Stimulated activated CD8-positive, alpha-beta memory T cell treated with anti-CD3 and anti-CD28 coated beads, Interleukin-2, amount 100 ng/mL, for 1 hour (primary cell): ENCODE measurements at places on chromosomes 7 and 10.

DNA sequence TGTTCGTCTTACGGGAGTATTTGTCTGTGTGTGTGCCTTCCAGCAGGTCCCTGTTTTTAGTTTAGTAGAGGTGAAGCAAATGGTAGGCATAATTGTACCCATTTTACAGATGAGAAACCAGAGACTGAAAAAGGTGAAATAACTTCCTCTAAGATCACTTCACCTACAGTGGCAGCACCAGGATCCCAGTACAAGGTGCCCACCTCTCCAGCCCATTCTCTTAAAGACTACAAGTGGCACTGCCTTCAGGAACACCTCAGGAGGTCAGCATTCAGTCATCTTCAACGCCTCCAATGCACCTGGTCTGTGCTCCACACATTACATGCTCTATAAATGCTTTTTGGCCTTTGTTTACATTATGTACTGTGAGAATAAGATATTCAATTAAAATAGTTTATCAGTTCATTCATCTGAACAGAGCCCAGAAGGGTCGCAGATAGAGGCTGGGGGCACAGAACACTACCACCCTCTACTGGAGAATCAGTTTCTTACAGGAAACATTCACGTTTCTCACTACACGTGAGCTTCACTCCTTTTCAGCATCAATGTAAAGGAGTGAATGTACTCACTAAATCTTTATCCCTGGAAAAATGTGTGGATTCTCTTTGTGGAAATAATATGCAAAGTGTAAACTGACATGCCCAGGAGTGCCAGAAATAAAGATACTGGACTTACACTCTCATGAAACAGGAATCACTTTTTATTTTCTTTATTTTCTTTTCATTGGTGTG, 45.5 kb upstream of the ABLIM1 start:
- no peak for DNase-seq

DNA sequence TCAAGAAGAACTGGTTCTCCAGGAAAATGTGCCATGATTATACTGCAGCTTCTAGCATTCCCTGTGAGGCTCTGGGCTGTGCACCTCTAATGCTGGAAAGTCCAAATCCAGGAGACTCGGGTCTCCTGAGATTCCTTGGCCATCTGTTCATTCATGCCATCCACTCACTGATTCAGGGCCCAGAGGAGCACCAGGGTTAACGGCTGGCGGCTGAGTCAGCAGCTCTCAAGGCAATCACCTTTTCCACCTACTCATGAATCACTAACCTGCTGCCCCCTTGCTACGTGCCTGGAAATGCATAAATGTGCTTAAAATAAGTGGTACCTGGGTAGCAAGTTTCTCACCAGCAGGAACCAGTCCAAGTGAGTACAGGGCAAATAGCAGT, 132.7 kb downstream of the KCNMA1 start:
- DNase-seq, result no peak

GRCh38 chr10:101222683-101223273, 6.5 kb downstream of the LBX1 start:
- no peak for DNase-seq

GRCh38 chr7:108604307-108605077, 34.8 kb downstream of the DNAJB9 start:
- no peak for DNase-seq

GRCh38 chr10:106500041-106500924, 664.2 kb downstream of the SORCS1 start:
- no peak for DNase-seq

DNA sequence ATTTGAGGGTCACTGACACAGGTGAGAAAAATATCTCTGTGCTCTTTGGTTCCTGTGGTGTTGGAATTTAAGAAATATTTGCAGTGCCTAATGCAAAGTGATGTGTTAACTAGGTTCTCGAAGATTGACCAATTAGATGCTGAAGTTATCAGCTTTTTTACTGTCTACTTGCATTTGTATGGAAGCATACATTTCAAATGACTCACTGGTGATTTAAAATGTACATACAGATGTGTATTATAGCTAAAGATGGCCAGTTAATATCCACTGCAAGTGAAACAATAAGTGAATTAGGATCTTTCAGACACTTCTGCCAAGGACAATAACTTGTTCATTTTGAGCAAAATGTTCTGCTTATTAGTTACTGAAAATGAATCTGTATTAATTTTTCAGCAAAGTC, 205.0 kb downstream of the FANK1 start:
- no peak for DNase-seq

DNA sequence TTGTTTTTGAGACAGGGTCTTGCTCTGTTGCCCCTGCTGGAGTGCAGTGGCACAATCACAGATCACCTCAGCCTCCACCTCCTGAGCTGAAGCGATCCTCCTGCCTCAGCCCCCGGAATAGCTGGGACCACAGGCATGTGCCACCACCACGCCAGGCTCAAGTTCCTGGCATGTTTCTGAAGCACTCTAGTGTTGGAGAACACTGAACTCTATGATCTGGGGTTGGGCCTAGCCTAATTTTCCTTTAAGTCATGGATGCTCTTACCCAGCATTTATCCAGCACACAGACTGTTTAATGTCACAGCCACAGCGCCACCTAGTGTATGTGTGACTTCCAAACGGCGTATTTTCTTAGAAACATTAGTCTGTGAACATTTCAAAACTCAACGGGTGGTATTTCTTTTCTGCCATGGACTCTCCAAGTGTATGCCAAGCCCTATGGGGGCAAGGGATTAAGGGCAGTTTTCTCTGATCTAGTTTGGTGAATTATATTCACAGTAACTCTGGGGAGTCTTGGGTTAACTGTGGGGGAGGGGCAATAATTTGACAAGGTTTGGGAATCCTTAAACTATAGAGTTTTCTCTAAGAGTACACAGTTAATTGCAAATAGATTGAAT, 91.8 kb downstream of the CREM start:
- DNase-seq, result peak; percentile 60

DNA sequence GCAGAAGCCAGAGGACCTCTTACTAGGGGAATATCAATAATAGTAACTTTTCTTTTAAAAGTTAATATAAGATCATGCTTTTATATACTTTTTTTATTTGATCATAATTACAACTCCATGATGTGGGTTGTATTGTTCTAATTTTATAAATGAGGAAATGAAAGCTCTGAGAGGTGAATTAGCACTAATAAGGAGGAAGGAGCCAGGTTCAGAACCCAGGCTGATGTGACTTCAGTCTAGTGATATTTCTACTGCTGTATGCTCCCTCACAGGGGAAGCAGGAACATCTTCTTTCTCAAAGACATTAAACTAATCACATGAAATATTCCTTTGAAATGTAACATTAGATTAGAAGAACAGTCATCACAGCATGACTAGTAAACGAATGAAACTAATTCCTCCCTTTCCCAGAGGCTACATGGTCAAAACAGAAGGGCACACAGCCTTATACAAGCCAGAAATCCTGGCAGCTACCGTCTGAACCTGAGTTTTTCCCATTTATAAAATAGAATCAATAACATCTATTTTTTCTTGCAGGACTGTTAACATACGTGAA, 81.4 kb upstream of the GJD4 start:
- DNase-seq, result no peak

GRCh38 chr7:106313966-106314365, 29.2 kb upstream of the NAMPT start:
- no peak for DNase-seq

DNA sequence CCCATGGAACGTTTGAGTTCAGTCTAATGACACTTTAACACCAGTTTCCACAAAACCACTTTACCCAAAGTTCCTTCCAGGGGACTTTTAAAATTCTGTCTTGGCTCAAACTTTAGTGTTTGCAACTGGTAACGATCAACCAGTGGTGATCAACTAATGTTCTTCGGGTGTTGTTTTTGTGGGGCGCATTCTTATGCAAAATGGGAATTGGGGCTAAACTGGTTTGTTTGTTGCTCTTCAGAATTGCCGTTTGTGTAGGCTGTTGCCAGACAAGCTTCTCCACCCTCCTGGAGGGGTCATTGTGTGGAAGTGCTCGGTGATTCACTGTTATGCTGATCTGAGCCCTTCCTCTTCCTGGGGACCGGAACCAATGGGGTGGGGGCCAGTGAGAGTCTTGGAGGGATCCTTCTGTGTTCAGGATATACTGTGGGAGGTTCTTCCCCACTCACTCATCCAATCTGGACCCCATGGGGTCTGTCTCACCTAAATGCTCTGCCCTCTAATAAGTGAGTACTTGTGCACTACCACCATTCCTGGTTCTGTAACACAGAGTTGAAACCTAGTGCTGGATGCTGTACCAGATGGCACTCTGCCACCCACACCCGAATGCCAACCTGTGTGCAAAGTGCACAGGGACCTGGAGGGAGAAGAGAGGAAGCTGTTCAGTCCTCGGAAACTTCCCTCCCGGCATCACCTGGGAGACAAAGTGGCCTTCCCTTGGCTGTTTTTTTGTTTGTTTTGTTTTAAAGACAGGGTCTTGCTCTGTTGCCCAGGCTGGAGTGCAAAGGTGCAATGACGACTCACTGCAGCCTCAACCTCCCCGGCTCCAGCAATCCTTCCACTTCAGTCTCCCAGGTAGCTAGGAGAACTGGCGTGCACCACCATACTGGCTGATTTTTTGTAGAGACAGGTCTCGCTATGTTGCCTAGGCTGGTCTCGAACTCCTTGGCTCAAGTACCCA, 2.1 kb downstream of the NFE2L3 start:
- no peak for DNase-seq

GRCh38 chr10:11886851-11887250, 63.7 kb downstream of the PROSER2 start:
- DNase-seq, result no peak

DNA sequence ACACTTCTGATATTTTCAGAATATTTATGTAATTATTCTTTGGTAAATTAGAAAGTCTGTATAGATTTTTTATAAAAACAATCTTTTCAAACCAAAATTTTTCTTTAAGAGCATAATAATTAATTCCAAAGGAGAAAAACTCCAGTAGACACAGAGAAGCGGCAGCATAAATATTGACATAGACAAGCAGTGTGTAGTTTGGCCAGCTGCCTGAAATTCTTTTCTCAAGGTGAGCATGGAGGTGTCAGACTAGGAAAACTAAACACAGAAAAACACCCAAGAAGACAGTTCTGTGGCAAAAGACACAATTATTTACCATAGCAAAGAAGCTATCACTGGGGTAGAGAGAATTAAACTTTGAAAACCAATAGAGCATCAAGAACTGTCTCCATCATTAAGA, 82.4 kb downstream of the KLF6 start:
- DNase-seq, result no peak

- no peak for DNase-seq
Observed at GRCh38 chr10:30818010-30818660, 188.6 kb upstream of the LYZL2 start.

GRCh38 chr10:93293999-93294398, 188.1 kb downstream of the MYOF start:
- DNase-seq, result no peak

- no peak for DNase-seq
Observed at GRCh38 chr7:69173341-69173740, 424.9 kb upstream of the AUTS2 start.

DNA sequence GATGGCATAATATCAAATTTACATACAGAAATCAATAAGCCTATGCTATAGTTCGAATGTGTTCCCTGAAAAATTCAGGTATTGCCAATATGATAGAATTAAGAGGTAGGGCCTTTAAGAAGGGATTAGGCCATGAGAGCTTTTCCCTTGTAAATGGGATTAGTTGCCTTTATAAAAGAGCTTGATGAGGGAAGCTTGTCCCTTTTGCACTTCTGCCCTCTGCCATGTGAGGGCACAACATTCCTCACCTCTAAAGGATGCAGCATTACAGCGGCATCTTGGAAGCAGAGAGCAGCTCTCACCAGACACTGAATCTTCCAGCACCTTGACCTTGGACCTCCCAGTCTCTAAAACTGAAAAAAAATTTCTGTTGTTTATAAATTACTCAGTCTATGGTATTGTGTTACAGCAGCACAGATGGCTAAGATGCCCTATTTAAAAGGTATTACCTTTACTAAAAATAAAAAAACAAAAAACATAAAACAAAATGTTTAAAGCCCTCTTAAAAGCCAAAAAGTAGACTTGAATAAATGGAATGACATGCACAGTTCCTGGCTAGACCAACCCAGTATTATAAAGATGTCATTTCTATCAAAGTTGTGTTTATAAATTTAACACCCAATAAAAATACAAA, 909.6 kb downstream of the REEP3 start:
- DNase-seq, result no peak
